ENCODE measurements at places on chromosomes 1 and 21. TPM values are rescaled to one million over a fixed set of nuclear protein-coding genes. Genes with fewer than 3 reads are reported as not detected.

The PLA2G2D gene
- total RNA-seq, result not detected

The PCSK9 gene
- total RNA-seq, result 3.4 TPM

The HFM1 gene
- not detected for total RNA-seq

The LENEP gene
- total RNA-seq, result not detected

The SPATA21 gene
- 0.05 TPM for total RNA-seq

The OR2T27 gene
- total RNA-seq, result not detected

The EYA3 gene
- total RNA-seq, result 5.7 TPM

The KLF18 gene
- not detected for total RNA-seq

The GIPC2 gene
- not detected for total RNA-seq

The SLC45A1 gene
- total RNA-seq, result 6.1 TPM

The SV2A gene
- total RNA-seq, result 0.09 TPM

The SYPL2 gene
- total RNA-seq, result 0.13 TPM

The FMO5 gene
- total RNA-seq, result 0.21 TPM

The PRAMEF25 gene
- not detected for total RNA-seq

The EVI5 gene
- 6.0 TPM for total RNA-seq

The FCER1G gene
- not detected for total RNA-seq

The PTPN22 gene
- total RNA-seq, result not detected

The GNG4 gene
- 15.4 TPM for total RNA-seq

The TSPEAR gene
- total RNA-seq, result not detected

The FDPS gene
- total RNA-seq, result 160 TPM

The IQGAP3 gene
- total RNA-seq, result 20.9 TPM
